ENCODE measurements at places on chromosomes 2 and 18.
A peak's percentile ranks its signal among the peaks of the same experiment; 100 is the strongest.

GRCh38 chr2:118348380-118349034 lies 260.2 kb downstream of the INSIG2 start:
- no peak for DNase-seq

- peak; percentile 58 for DNase-seq
Observed at GRCh38 chr2:30421604-30422443, 25.2 kb upstream of the LCLAT1 start.

DNA sequence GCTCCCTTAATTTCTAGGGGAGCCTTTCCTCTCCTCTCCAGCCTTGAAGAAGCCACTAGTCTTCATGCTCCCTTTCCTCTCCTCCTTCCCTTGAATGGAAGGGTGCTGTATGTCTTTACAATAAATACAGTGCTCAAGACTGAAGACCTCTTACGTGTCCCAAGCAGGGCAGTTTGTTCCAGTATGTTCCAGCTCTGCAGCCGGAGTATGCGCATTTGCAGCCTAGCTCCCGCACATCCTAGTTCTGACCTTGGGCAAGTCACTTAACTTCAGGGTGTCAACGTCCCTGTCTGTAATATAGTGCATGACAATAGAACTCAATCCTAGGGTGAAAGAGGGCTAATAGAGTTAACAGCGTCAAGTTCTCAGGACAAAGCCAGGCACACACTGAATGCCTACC lies 208.0 kb downstream of the HAUS1 start:
- DNase-seq, result no peak

DNA sequence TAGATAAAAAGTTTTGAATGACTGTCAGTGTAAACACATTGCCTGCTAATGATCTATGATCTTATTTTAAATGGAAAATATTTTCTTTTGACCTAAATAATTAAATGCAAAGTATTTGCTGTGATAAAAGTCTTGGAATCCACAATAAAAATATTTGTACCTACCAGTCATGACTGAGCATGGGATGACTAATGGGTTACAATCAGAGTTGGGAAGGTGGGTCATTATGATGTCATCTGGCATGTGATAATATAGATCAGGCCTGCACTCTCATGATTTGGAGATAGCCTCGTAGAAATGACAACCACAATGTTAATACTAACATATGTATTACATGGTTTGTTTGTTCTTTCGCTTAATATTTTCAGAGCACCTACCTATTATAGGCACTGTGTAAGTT lies 848.8 kb upstream of the KLHL29 start:
- DNase-seq, result no peak

DNA sequence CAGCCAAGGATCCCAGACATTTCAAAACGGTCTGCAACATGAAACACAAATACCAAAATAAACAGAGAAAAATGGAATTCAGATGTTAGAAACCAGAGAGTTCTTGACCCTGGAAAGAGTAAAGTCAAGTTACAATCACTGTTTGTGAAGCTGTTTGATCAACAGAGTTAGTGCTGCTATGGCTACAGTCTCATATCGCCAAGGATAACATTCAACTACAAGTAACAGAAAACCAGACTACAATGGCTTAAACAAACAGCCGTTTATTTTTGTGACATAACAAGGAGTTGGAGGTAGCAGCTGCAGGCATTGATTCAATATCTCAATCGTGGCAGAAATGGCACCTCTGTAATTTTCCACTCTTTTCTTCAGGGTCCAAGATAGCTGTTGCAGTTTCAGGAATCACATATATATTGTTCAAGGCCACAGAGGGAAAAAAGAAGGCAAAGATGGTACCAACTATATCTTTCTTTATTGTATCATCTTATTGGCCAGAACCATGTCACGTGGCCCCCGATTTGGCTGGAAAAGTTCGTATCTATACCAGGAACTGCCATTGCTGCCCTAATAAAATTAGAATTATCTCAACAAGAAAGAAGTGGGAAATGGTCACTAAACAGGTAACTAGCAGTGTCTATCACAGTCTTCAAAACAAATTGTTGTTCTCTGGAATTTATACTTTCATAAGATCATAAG lies 17.7 kb upstream of the HNRNPLL start:
- DNase-seq, result peak; percentile 53

DNA sequence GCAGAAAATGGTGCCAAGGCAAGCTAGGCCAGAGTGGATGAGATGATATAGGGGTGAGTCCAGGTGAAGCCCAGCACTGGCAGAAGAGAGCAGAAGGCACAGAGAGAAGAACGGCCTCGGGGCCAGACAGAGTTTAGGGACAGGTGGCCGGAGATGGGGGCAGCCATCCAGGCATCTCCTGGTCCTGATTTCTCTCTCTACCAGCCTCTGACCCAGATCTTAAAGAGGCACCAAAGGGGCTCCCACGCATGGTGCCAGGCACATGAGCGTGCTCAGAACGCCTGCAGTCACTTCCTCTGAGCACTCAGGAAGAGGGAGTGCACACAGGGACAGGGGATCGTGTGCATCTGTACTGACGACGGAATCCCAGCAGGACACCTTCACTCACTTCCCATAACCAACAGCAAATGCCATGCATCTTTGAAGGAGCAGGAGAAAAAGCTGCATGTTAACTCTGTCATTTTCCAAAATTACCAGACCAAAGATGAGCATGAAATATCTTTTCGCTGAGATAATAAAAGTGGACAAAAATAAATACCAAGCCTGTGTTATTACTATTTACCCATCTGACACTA lies 427.8 kb upstream of the MYT1L start:
- DNase-seq, result peak; percentile 12

DNA sequence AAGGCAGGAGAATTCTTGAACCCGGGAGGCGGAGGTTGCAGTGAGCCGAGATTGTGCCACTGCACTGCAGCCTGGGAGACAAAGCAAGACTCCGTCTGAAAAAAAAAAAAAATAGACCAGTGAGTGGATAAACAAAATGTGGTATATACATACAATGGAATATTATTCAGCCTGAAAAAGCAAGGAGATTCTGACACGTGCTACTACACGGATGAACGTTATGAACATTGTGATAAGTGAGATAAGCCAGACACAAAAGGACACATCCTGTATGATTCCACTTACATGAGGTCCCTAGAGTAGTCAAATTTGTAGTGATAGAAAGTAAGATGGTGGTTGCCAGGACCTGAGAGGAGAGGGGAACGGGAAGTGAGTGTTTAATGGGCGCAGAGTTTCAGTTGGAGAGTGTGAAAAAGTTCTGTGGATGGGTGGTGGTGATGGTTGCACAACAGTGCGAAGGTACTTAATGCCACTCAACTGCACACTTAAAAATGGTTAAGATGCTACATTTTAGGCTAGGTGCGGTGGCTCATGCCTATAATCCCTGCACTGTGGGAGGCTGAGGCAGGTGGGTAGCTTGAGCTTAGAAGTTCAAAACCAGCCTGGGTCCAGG lies 38.3 kb downstream of the NIFK start:
- no peak for DNase-seq

DNA sequence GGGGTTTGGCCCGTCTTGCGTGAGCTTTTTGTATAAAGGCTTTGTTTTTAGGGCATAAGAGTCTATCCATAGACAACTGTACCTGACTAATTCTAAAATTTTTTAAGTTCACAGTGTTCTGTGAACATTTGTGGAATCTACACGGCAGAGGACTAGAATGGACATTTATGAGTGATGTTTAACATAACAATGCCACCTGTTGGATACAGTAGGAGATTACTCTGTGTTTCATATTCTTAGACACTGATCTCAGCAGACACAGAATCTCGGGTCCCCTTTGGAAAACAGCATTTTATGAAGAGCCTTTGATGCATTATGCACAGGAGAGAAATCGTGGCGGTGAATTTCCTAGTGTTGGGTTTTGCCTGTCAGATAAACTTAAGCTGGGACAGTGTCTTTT lies 752.2 kb downstream of the DPP10 start:
- no peak for DNase-seq

DNA sequence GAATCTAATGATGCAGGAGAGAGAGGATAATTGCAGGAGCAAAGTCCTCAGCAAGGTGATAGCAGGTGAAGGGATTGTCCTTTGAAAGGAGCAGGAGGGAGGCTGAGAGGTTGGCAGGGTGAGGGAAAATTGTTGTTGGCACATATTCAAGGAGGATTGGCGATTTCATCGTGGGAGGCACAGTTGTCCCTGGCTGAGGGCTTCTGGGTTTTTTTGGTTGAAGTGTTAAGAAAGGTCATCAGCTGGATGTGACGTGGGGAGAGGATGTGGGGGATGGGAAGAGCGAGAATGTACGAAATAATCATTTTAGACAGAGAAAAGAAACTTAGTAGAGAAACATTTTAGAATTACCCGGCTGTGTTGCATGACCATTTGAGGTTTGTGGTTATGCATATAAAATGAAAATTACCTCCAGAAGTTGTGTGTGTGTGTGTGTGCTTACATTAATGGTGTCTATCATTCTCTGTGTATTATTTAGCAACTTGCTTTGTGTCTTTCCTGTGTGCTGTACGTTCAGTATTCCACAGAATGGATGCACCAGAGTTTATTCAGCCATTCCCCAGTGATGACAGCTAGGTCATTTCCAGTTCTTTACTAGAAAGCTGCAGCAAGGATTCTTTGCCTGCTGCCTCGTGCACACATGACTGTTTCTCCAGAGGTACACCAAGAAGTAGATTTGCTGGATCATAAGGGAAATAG lies 67.6 kb downstream of the SDC1 start:
- DNase-seq, result no peak

DNA sequence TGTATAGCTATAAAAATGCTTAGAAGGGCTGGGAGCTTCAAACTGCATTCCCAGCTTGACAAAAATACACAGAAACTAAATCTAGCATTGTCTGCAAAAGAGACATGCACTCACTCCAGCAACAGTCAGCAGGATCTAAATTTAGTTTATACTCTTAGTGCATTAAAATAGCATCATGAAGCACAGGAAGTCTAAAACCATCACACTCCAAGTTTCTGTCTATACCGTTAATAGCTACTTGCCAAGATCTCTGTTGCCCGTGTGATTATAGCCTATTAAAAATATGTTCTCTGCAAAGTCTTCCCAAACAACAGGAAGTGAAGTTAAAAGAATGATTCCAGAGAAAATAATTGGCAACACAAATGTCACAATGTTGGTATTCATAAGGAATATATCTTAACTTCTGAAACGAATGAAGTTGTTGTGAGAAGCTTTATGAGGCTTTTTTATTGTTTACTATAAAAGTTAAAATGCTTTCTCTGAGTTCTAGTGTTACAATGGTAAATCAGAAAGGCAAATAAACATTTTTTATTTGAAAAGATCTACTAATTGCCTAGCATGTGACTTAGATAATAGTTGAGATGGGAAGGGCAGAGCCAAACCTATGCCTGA lies 184.2 kb downstream of the ZNF385B start:
- no peak for DNase-seq

DNA sequence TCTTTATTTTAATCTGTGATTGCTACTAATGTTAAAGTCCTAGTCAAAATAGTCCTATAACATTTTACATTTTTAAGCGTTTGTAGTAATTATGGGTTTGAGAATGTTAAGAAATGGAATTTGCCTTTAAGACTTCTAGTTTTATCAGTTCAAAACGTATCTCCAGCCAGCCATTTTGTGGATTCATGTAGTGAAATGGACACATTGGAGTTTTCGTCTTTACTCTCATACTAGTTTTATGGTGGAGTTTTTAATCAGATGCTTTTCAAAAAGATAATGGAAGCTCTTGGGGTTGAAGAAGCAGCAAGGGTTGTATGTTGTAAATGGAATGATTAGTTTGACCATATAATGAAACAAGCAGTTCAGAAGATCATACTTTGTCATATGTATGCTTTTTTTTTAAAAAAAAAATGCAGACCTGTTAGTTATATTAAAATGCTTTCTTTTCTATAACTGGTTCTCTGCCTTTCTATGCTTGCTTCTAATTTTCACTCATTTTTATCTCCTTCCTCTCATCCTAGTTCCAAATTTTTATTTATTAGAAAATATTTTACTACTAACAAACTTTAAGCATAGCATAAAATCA lies 16.6 kb downstream of the VAPA start:
- no peak for DNase-seq

- DNase-seq, result no peak
Observed at GRCh38 chr2:234992624-234993349, 41.0 kb downstream of the SH3BP4 start.

DNA sequence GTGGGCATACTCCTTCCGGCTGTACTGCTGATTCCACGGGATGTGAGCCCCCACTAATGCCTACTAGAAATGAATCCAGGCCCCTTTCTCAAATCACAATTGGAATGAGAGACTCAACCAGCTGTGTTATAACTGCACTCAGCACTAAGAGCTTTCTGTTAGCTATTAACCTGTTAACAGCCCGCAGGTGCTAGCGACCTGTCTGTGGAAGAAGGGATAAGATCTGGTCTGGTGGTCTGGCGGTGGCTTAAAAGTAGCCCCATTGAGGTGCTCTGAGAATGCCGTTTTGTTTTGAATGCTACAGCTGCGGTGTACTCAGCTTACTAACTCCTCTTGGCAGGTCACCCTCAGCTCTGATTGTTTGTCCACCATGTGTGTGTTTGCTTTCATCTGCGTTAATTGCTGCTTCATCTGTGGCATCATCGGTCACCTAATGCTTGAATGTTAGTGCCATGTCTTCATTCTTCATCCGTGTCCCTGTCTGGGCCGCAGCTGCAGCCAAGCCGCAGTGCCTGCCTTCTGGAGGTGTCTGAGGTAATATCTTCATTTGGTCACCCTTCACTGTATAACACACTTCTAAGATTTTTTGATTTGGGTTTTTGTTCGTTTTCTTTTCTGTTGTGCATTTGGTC lies 16.3 kb downstream of the RAB12 start:
- DNase-seq, result no peak

DNA sequence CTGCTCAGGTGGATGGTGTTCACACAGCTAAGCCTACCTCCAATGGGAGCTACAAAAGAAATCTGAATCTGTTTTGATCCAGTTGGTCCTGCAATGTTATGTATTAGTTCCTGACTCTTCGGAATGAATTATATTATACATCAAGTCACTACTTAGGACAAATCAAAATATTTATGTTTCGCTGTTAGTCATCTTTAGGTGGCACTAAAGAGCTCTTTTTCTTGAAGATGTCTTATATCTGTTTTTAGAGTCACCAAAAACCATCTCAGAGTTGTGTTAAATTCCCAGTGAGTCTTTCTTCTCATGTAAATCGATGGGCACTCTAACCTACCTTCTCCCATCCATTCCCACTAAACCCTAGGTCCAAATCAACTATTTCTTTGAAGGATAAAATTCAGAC lies 2.2 kb downstream of the DNER start:
- DNase-seq, result peak; percentile 13

- no peak for DNase-seq
Observed at GRCh38 chr18:39872651-39873050, 2082.4 kb upstream of the PIK3C3 start.

DNA sequence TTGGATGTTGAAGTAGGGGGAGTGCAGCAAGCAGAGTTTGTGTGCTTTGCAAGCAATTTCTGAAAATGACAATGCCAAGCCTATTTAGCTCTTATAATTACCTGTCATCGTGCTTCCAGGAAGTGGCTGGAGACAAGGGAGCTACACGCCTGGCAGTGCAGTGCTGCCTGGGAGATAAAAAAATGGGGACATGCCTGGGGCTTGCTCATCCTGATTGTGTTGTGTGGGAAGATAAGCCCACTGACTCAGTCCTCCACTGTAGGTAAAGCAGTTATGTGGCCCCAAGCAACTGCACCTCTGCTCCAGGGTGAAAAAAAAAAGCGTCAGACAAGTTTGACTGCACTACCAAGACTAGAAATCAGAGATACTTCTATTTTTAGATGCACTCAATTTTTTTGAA lies 396.9 kb upstream of the NXPH2 start:
- no peak for DNase-seq

GRCh38 chr2:174593574-174594203 lies 3.9 kb downstream of the WIPF1 start:
- DNase-seq, result peak; percentile 77

GRCh38 chr18:10442551-10442971 lies 11.9 kb upstream of the APCDD1 start:
- DNase-seq, result peak; percentile 46
